ENCODE measurements at places on chromosomes 1 and 21.
A peak's percentile ranks its signal among the peaks of the same experiment; 100 is the strongest.

DNA sequence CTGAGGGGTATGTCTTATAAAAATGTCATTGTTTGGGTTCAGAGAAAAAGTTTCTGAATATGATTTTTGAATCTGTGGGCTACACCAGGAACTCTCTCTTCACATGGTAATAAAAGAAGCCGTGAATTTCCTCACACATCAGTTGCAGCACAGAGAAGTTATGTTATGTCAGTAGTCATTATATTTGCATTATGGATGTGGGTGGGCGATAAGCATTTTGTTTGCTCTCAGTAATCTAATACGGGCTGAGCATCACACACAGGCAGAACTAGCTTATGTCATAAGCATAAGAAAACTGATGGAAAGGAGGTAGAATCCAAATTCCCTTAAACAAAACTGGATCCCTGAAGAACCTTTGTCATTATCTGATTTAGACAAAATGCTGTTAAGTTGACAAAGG is 70.8 kb downstream of the PRDM2 start:
- DNase-seq, result no peak

DNA sequence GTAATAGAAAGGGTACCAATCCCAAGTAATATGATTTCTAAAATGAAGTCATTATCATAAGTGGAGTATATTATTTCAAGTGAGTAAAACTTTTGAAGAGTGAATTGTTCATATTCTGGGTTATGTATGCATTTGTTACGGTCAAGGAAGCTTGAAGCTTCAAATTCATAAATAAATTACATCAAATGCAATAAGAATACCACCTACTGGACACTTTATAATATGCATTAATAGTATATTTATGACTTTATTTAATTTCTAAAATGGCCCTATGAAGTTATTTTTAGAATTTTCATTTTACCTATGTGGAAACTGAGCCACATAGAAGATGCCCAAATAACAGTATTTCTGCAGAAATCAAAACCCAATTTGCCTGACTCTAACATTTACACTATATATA is 260.6 kb downstream of the SMYD3 start:
- DNase-seq, result no peak

GRCh38 chr1:33753087-33753856 is 110.6 kb upstream of the HMGB4 start:
- no peak for DNase-seq

GRCh38 chr1:56050911-56051310 is 528.5 kb downstream of the PLPP3 start:
- no peak for DNase-seq

- no peak for DNase-seq
Measured at GRCh38 chr21:35512346-35512745, 463.2 kb upstream of the RUNX1 start.

- DNase-seq, result peak; percentile 84
Measured at GRCh38 chr1:112954945-112955772, 837 bp downstream of the SLC16A1 start.

DNA sequence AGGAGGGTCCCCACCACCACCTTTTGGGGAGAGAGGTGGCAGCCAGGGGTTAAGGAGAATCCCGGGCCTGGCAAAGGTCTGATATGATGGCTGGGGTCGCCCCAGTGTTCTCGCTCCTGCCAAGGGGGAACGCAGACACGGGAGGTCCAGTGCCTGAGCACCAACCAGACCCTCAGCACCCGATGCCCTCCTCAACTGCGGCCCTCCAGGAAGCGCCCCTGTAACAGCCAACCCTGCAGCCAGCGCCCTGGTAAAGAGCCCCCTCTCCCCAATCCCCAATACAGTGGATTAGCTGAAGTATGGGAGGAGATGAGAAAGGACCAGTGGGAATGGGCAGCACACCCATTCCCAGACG is 10.4 kb downstream of the ADAMTSL4 start:
- DNase-seq, result no peak

GRCh38 chr1:81439046-81439823 is 361.5 kb upstream of the ADGRL2 start:
- DNase-seq, result no peak

DNA sequence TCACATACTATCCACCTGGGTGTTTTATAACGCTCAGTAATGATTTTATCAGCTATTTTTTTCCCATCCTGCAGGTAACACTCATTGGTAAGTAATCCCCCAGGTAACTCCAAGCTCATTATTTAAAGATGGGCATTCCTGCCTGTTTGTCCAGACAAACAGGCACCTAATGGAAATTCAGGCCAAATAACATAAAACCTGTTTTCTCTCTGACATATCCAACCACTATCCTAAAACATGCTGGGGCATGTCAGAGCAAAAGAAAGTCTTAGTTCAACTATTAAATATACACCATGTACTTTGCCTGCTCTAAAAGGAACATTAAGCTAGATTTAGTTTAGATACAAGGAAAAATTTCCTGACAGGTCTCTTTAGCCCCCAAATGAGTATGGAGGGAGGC is 987.7 kb downstream of the TTLL7 start:
- no peak for DNase-seq

GRCh38 chr1:208344202-208344857 is 100.1 kb upstream of the PLXNA2 start:
- no peak for DNase-seq

Measured in Karpas-422 (cell line).